ENCODE measurements at places on chromosomes 2 and 18.
A peak's percentile ranks its signal among the peaks of the same experiment; 100 is the strongest.

DNA sequence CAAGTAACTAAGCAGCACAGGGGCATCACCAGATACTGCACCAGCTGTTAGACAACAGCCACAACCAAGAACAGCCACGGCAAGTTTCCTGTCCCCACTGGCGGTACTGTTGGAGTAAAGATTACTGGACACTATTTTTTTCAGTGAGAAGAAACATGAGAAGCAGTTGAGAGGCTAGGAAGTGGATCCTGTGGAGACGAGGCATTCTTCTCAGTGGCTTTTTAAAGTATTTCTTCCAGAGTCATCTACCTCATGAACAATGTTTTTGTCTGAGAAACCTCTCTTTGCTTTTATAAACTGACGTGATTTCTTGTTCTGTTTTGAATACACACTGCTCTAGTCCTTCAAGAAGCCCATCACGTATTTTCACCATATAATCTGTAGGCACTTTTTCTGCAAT is 18.8 kb downstream of the TM4SF20 start:
- no peak for DNase-seq

- DNase-seq = no peak
These were observed 433.2 kb upstream of the TNP1 start for GRCh38 chr2:217293046-217293445.

DNA sequence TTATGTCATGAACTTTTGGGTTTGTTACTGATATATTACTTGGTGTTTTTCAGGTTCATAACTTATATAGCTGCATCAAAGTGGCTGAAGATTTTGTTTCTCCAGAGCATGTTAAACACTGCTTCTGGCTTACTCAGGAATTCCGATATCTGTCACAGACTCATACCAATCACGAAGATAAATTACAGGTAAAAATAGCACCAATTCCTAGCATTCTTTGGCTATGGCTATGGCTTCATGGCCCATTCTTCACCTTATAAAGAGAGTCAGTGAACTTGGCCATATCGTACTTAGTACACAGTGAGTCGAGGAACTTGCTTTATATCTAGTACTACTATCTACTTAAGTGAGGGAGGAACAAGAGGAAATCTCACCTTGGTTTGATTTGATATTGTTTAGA is 49.9 kb downstream of the KDM3A start:
- DNase-seq = no peak

GRCh38 chr2:199977984-199978415 is 22.6 kb downstream of the MAIP1 start:
- DNase-seq = peak; percentile 59

DNA sequence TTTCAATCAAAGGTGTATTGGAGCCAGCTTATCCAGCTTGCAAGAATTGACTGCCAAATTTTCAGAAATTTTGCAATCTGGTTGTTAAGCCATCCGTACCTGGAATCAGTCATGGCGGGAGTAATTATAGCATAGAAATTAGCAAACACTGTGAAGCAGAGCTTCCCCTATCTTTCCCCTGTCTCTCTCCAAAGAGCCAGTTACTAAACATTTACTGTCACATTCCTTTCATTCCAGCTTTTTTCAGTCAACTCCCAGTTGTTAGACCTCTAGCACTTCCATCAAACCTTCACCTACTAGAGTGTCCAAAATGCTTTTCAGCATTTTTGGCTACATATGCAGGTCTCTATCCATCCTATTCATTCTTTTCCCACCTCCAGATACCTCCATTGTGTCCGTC is 137.4 kb downstream of the MC4R start:
- DNase-seq = no peak

- DNase-seq = peak; percentile 24
These were observed 83.1 kb upstream of the KLF7 start for GRCh38 chr2:207248702-207249377.
